Heart right ventricle (tissue), 16 donors: ENCODE measurements at places on chromosomes 2 and 18. TPM values are rescaled to one million over a fixed set of nuclear protein-coding genes. Genes with fewer than 3 reads are reported as not detected.

Gene PAX8
- total RNA-seq: 0.59 TPM

Gene GCC2
- total RNA-seq: 27.0 TPM

Gene ZNF521
- total RNA-seq: 14.3 TPM

Gene TNFAIP6
- total RNA-seq: 1.3 TPM

GRCh38 chr2:19480673-19481072 lies 122.2 kb upstream of the OSR1 start:
- no peak for DNase-seq

- no peak for DNase-seq
Observed at GRCh38 chr18:52764316-52764715, 424.3 kb downstream of the DCC start.

DNA sequence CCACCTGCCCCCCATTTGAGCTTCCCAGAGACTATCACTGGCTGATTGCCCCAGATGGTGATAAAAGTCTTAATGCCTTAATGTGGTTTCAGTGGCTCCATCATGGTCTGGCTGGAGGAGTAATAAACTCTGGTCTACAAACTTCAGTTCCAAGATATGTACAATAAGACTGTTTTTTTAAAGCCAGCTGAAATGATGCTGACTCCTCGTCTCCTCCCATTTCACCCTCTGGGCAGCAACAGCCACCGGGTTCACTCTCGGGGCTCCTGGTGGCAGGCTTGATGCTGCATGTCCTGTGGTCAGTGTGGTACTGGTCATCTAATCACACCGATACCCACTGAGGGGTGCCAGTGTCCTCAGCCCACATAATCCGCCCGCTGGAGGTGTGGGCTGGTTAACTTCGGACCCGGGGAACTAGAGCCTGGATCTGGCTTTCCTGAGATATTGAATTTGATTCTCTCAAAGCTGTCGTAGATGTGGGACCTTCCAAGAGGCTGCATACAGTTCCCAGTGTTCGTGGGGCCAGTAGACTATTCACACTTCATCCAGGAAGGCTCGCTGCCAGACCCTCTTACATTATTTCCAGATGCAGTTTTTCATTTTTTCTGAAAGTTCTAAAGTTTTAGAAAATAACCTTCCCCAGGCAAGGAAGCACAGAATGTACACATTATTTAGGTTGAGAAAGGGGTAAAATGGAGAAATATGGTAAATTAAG lies 95.3 kb downstream of the GALR1 start:
- DNase-seq: no peak
